Psoas muscle (tissue), 8 donors: ENCODE measurements at places on chromosomes 4 and X. TPM values are rescaled to one million over a fixed set of nuclear protein-coding genes. Genes with fewer than 3 reads are reported as not detected.
A peak's percentile ranks its signal among the peaks of the same experiment; 100 is the strongest.

The TMEM271 gene
- total RNA-seq = not detected

The ZDHHC15 gene
- total RNA-seq = 0.25 TPM

The TCP11X2 gene
- total RNA-seq = not detected

The XK gene
- total RNA-seq = 8.9 TPM

DNA sequence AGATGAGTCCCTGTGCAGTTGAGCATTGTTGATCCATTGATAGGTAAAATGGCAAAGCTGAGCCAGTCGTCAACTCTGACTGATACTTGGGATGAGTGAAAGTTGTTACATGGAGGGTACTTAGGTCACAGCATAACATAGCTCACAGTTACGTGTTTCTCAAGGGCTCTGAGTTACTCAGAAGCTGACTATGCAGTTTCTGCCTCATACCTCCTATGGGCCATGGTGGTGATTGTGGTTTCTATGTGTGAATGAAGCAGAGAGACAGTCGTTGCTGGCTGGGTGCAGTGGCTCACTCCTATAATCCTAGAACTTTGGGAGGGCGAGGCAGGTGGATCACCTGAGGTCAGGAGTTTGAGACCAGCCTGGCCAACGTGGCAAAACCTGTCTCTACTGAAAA, 30.8 kb downstream of the FRMPD3 start:
- no peaks in the 10 kb centered on the region for H3K27me3 ChIP-seq
- H3K4me1 ChIP-seq = no peaks in the 10 kb centered on the region
- H3K4me3 ChIP-seq = no peak overlapping the region
- no peaks in the 10 kb centered on the region for H3K36me3 ChIP-seq

The RNF4 gene
- total RNA-seq = 37.7 TPM

GRCh38 chr4:42750091-42750490, 93.2 kb upstream of the ATP8A1 start:
- DNase-seq = no peak
- H3K36me3 ChIP-seq = no peaks in the 10 kb centered on the region
- H3K4me3 ChIP-seq = no peak overlapping the region
- H3K4me1 ChIP-seq = no peaks in the 10 kb centered on the region
- no peak overlapping the region for H3K27ac ChIP-seq
- peaks cover 3% of the 10 kb centered on the region for H3K27me3 ChIP-seq

The LDB2 gene
- 18.9 TPM for total RNA-seq

GRCh38 chr4:22637306-22637705, 55.4 kb upstream of the GBA3 start:
- H3K27me3 ChIP-seq = no peaks in the 10 kb centered on the region
- DNase-seq = no peak
- no peak overlapping the region for H3K4me3 ChIP-seq
- no peaks in the 10 kb centered on the region for H3K4me1 ChIP-seq
- no peak overlapping the region for H3K27ac ChIP-seq
- no peaks in the 10 kb centered on the region for H3K36me3 ChIP-seq

DNA sequence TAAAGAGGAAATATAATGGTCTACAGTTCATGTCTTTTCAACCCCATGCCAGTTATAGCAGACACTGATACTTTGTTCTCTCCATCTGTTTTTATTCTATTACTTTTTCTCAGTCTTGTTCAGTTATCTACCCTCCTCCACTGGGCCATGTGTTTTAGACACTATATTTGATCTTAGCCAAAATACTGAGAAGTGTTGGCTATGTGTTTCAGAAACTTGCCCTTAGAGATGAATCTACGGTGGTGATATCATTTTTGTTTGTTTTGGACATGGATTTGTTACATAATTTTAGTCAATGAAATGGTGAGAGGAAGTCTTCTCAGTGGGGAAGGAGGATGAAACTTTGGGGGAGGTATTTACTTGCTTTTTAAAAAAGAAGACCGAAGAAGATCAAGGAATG, 211.5 kb upstream of the DDX53 start:
- H3K36me3 ChIP-seq = no peaks in the 10 kb centered on the region
- no peak overlapping the region for H3K27ac ChIP-seq
- no peak for DNase-seq
- H3K27me3 ChIP-seq = no peaks in the 10 kb centered on the region
- H3K4me1 ChIP-seq = no peaks in the 10 kb centered on the region

The CSAG1 gene
- not detected for total RNA-seq

DNA sequence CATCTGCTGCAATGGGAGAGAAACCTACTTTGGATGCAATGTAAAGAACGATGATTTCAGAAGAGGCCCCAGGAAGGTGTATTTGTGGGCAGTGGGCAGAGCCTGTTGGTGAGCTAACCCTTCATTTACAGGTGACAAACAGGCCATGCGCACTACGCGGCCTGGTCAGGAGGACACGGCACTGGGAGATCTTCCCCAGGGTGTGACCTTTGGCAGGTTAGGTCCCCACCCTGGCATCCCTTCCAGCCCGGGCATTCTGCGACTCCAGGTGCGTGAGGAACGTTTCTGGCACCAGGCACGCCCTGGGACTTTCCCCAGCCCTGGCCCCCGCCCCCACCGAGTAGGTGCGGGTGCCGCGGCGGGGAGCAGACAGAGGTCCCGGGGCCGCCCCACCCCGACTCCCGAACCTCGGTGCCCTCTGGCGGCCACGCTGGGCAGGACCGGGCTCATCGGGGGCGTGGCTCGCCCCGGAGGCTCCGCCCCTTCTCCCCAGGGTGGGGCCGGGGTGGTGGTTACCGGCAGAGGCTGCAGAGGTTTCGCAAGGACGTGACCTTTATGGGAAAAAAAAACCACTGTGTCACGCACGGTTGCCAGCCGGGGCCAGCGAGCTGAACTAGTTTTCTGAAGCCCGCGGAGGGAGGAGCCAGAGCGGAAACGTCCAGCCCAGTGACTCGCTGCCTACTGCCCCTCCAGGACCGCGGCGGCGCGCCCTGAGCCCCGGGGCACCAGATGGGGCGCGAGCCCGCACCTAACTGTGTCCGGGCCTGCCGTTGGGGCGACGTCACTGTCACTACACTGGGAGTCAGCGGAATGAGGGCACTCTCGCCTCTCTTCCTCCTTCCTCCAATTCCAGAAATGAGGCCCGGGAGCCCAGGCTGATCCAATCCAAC, 5.0 kb upstream of the NYX start:
- H3K4me1 ChIP-seq = no peaks in the 10 kb centered on the region
- H3K27me3 ChIP-seq = peaks cover 4% of the 10 kb centered on the region
- peak overlapping the region; percentile 80 for H3K27ac ChIP-seq

- H3K27me3 ChIP-seq = no peaks in the 10 kb centered on the region
- no peak for DNase-seq
Measured at GRCh38 chr4:128856246-128856645, 46.7 kb downstream of the JADE1 start.

DNA sequence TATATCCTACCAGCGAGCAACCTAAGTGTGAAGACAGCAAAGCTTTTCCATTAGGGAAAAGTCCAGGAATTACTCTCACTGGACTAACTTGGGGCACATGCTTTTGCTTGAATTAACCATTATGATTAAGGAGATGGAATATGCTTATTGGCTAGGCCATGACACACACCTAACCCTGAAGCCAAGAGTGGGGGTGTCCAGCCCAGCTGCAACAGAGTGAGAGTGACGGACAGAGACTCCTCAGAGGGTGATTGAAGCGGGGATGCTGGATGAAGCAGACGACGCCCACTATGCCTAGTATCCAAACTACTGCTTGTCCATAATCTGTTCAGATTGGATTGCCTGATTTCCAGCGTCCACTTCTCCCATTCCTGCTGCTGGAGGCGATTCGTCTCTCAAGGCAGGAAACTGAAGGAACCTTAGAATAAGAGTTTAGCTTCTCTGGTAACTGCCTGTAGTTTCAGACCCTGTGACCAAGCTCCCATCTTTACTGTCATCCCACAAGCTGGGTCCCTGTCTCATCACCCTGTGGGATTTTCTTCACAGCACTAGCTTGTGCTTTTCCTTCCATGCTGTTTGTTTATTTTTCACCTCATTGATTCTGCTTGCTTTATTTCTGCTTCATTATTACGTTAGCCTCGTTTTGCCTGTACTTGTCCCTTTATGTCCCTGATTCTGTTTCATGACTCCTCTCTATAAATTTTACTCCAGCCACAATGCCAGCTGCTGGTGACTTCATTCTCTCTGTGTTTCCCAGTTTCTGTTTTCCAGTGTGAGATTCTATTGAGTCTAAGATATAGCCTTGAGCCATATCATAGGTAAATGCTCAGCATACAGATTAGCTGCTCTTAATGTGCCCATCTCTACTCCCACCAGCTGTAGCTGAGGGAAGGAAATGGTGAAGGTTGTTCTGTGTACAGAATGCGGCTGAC, 19.0 kb downstream of the FAM47E start:
- no peaks in the 10 kb centered on the region for H3K4me1 ChIP-seq
- DNase-seq = no peak
- no peak overlapping the region for H3K4me3 ChIP-seq
- peaks cover 15% of the 10 kb centered on the region for H3K36me3 ChIP-seq

DNA sequence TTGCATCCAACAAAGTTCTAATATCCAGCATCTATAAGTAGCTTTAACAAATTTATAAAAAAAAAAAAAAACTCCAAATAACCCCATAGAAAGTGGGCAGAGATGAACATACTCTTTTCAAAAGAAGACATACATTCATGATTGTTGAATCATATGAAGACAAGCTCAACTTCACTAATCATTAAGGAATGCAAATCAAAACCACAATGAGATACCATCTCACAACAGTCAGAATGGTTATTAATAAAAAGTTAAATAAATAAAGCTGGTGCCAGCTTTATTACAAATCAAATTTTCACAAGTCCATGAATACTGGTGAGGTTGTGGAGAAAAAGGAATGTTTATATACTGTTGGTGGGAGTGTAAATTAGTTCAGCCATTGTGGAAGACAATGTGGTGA, 592.0 kb downstream of the IQCM start:
- H3K36me3 ChIP-seq = no peaks in the 10 kb centered on the region
- DNase-seq = no peak
- no peaks in the 10 kb centered on the region for H3K4me1 ChIP-seq
- no peak overlapping the region for H3K27ac ChIP-seq

The PCDH10 gene
- total RNA-seq = not detected

DNA sequence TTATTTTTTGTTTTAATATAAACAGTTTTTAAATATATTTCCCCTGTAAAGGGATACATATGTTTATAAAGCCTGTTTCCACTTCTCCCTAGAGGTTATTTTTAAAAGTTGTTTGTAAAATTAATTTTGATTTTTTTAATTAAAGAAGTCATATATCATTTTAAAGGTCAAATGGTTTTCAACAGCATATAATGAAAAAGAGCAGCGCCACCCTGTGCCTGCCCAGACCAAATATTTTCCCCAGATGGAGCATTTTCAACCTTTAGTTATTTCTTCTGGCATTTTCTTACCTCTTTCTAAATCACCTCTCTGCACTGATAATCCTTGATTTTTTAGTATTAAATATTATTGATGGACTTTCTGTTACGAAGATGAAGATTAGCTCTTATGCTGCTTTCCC, 21.0 kb downstream of the MSX1 start:
- H3K4me3 ChIP-seq = no peak overlapping the region
- peaks cover 2% of the 10 kb centered on the region for H3K27me3 ChIP-seq
- H3K27ac ChIP-seq = no peak overlapping the region
- DNase-seq = no peak

DNA sequence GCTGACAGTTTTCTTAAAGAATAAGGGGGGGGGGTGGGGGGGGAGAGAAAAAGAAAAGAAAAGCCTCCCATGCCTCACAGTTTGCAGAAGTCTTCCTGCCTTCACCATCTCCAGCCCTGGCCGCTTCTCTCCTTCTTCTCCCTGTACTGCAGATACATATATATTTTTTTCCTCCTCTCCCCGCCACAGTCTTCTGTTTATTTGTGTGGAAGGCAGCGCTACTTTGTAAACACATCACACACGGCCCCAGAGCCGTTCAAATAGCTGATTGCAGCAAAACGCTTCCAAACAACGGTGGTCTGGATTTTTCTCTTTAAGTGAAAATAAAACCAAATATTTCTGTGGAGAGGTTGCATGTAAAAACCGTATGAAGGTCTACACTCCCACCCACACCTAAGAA, 732 bp downstream of the NLGN4X start:
- H3K4me3 ChIP-seq = no peak overlapping the region
- peaks cover 9% of the 10 kb centered on the region for H3K27me3 ChIP-seq
- H3K4me1 ChIP-seq = no peaks in the 10 kb centered on the region
- DNase-seq = no peak

The CTAG1B gene
- not detected for total RNA-seq

- no peaks in the 10 kb centered on the region for H3K36me3 ChIP-seq
- no peak overlapping the region for H3K4me3 ChIP-seq
- no peak overlapping the region for H3K27ac ChIP-seq
- H3K27me3 ChIP-seq = no peaks in the 10 kb centered on the region
- H3K4me1 ChIP-seq = peaks cover 8% of the 10 kb centered on the region
- DNase-seq = no peak
Measured at GRCh38 chr4:128462103-128462783, 174.6 kb upstream of the PGRMC2 start.
